CD8-positive, alpha-beta T cell (primary cell): ENCODE measurements at places on chromosomes 6 and 20. TPM values are rescaled to one million over a fixed set of nuclear protein-coding genes. Genes with fewer than 3 reads are reported as not detected.

DNA sequence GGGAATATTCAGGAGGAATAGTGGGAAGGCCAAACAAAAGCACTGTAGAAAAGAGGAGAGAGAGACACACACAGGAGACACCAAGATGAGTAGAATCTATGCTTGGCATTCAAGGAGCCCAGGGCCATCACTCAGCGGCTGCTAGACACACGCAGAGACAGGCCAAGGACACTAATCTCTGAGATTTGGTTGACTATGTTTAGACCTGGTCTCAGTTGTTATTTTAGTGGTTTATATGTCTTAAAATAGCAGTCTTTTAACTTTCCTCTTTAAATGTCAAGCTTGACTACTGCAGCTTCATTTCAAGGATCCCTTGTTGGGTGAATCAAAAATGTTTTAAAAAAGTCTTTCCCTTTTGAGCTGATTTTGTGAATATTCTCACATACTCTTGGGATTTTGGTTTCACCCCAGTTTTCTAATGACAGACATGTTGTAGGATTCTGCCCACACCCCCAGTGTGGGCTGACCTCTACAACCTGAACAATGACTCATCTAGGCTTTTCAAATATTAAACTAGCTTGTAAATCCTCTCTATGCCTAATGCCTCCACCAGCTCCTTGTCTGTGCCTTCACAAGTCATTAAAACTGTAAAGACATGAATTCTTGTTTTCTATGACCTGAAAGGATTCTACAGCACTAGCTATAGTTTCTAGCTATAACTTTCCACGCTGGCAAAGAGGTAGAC, 142.7 kb upstream of the EXOC2 start:
- DNase-seq = no peak

Gene CALHM5
- not detected for total RNA-seq

Gene MYBL2
- 0.49 TPM for total RNA-seq

GRCh38 chr20:47428851-47429336, 72.4 kb upstream of the ZMYND8 start:
- no peak for DNase-seq

Gene SLC22A7
- not detected for total RNA-seq

Gene JAG1
- total RNA-seq = 0.83 TPM

GRCh38 chr20:42749556-42749955, 440.1 kb downstream of the PTPRT start:
- DNase-seq = no peak

DNA sequence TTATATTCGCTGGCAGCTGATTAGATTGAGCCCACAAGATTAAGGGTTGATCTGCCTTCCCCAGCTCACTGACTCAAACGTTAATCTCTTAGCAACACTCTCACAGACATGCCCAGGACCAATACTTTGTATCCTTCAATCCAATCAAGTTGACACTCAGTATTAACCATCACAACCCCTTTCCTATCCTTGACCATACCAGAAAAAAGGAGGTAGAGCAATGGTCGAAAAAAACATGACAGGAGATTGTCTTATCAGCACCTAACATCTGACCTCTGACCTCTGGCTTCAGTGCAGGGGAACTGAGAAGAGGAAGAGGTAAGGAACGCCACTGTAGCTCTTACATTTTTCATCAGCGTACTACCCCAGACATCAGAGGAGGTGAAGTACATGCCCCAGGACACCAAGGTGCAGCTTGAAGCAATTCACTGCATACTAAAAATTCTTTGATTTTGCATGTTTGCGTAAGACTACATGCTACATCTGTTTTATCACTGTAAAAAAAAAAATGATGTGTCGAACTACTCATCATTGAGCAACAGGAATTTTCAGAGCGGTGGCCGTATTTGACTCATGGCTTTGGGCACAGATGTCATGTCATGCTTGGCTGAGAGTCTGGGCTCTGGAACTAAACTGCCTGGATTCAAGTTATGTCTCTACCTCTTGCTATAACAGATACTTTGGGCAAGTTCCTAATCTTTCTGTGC, 188.0 kb upstream of the TAB2 start:
- no peak for DNase-seq

DNA sequence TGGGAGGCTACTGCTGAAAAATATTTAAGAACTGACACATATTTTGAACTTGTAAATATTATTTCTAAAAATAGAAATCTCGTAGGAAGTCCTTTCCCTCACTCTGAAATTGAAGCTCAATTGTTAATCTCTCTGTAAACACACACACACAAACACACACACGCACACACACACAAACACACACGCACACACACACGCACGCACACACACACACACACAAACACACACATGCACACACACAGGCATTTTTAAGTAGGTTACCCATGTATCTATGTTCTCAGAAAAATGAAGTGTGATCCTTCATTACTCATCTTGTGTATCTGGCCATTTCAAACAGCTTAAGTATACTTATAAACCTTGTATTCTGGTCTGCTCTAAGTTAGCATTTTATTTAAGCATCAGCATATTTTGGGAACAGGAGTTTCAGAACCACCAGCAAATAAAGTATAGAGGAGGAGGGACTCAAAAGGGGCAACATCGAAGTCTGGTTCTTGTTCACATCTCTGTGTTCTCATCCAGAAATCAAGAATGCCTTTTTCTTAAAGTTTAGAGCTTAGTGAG, 11.6 kb downstream of the CCN6 start:
- no peak for DNase-seq

Gene MOCS3
- 3.6 TPM for total RNA-seq

GRCh38 chr20:1861347-1861976, 33.7 kb upstream of the SIRPA start:
- no peak for DNase-seq

DNA sequence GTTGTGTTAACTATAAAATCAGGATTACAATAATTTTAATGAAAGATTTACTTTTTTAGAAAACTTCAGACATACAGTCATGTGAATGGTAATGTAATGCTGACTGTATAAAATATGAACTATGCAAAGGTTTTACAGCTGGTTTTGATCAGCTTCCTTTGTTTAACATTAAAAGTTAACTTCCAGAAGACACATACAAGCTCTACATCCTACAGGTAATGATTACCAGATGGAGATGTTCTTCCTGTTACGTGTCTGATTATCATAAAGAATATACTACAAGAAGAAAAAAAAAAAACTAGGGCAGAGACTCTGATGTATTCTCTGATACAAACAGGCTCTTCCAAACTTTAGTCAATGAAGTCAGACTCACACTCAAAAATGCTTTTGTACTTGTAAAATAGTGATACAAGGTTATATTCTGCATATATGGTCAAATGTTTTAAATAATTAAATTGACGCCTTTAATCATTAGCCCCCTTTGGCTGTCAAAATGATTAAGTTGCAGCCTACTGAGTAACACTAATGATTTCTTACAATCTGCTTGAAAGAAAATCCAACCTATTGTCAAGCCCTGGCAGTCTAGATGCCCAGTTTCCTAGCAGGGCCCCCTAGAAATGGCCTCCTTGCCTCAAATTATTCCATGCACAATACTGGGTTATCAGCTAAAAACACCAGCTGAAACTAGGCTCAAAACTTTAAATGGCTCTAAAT, 251.8 kb upstream of the RUNX2 start:
- no peak for DNase-seq

- DNase-seq = no peak
These were observed 41.5 kb downstream of the SH3BGRL2 start for GRCh38 chr6:79672631-79673111.

- no peak for DNase-seq
These were observed 338.8 kb downstream of the HAO1 start for GRCh38 chr20:7601431-7601830.

DNA sequence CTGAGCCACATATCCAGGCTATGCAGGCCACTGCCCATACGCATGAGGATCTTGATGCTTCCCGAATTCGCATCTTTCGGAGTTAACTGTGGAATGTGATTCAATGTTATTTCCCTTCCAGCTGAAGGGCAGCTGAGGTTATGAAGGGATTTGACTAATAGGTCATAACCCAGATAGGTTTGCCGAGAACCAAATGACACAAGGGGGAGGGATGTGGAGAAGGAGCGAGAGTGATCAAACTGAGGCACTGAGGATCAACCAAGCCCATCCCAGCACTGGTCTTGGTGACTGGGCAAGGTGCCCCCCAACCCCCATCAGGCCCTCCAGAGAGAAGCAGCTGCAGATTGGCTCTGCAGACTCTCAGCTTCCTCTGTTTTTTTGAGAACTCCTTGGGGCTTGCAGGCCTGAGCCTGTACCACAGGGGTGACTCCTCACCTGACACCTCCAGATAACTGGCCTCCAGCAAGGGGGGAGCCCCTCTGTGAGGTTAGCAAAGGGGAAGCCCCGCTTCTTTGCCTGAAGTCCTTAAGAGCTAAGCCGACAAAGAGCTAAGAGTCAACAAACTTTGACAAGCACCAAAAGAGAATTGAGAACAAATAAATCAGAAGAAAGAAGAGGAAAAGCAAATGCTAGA, 185.9 kb downstream of the PDE7B start:
- DNase-seq = peak; percentile 43

Gene ULBP2
- 7.2 TPM for total RNA-seq

- no peak for DNase-seq
These were observed 4.9 kb downstream of the HSP90AB1 start for GRCh38 chr6:44251576-44252524.

Gene CFAP61
- not detected for total RNA-seq

- DNase-seq = no peak
These were observed 23.6 kb upstream of the MARCKS start for GRCh38 chr6:113833537-113833936.

DNA sequence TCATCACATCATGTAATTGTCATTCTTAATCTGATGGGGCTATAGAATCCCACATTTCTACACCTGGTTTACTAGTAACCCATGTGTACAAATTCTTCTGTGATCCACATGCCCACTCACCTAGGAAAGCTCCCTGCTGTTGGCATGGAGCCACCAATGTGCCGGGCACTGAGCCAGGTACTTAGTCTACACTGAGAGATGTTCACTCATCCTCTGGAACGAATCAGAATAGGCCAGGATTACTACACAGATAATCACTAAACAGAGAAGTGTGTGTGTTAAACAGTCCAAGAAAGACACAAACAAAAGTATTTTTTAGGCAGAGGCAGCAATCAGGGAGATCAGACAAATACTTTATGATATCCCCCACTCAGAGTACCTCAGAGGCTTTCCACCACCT, 193.2 kb upstream of the VGLL2 start:
- DNase-seq = no peak

Gene ID4
- not detected for total RNA-seq

GRCh38 chr20:37922016-37922415, 19.1 kb downstream of the VSTM2L start:
- no peak for DNase-seq
